NCI-H2171 treated with DMSO at 0.1 percent for 48 hours (cell line): ENCODE measurements at places on chromosomes 11 and 22.

DNA sequence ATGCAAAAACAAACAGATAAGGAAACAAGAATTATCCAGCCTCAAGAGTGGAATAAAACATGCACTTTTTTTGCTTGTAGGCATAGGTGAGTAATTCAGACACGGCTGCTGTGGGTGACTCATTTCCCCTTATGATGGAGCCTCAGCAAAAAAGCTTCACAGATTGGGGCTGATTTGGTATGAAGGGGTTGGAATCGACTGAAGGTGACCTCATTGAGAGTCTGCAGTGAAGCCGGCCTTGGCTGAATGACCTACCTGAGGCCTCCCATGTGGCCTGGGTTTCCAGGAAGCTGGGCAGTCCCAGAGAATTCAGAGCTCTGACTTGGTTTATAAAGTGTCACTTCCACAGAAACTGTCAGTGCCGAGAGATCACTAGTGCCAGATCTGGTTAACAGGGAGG, 34.2 kb upstream of the VPREB1 start:
- no peak for DNase-seq

DNA sequence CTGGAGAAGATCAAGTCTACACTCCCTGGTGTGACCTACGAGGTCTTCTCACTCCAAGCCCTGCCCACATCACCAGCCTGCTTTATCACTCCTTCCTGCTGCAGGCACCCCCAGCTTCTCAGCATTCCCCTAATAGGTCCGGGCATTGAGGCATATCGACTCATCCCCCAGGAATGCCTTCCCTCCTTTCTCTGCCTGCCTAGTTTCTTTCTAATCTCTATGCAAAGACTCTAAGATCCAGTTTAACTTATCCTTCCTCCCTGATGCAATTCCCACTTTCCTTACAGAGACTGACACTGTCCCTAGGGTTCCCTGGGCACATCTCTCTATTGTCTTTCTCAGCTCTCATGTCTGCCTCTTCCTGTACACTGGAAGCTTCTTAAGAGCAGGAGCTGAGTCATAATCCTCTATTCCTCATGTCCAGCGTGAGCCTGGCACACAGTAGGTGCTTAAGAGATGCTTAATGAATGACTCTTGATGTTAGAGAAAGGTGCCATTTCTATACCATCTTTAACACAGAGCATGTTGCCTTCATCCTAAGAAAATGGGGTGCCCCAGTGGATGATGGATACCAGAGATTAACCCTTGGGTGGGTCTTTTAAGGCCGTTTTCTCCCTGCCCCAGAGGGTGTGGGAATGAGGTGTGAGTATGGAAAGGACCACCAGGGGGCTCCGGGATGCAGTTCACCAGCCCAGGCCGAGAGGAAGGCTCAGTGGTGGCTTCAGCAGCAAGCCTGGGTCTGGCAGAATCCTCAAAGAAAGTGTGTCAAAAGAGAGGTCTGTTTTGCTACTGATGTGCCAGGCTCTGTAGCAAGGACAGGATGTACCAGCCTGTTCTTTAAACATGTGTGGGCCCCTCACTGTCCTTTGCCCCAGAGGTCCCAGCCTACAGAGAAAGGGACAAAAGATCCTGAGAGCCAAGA, 34.7 kb downstream of the PARVA start:
- DNase-seq = peak; percentile 18

DNA sequence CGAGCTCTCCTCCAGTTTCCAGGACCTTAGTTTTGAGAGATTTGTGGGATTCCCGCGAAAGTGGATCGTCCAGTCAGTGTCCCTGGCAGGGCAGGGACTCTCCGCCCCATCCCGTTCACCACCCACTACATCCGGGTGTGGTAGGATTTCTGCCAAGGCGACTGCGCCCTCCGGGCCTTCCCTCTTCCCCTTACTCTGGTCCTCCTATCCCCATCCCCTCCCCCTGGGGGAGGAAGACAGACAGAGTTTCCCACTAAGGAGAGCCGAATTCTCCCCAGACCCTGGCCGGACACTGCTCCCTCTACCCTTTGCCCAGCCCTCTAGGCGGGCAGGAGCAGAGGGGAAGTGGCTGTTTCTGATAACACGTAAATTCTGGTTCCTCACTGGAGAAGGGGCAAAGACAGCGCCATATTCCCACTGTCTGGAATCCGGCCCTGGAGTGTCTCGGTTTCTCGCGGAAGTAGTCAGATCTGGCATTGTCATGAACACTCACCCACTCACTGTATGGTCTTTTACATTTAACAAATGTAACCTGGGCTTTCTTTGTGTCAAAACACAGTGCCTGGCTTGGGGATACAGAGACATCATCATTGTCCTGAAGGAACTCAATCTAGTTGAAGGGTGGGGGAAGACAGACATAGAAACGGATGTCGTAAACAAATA, 1.1 kb upstream of the NECTIN1 start:
- no peak for DNase-seq

DNA sequence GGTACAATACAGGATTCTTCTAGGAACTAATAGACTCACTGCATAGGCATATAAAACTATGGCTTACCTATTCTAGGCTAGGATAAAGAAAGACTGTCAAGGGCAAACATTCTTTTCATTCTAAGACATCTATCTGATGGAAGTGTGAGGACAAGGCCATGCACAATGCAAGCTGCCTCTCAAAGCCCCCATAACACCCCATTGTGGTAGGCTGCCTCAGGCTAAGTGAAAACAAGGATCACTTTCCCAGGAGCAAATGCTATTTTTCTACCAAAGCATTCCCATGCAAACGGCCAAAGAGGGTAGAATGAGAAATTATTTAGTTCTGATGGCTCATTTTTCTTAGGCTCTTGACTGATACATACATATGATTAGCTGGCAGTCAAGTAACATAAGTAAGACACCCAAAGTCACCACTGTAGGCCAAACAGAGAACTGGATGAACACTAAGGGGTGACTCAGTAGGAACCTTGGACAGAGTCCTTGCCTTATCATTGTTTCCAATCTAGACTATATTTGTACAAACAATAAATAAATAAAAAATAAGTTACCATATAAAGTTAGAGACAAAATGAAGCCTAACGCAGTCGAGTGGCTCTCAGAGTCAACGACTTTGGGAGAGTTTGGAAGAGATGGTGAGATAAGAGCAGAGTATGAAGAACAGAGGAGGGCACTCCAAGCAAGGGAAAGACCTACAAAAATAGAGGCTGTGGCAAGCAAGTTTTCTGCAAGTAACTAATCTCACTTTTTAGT, 303.6 kb downstream of the SBF2 start:
- no peak for DNase-seq

DNA sequence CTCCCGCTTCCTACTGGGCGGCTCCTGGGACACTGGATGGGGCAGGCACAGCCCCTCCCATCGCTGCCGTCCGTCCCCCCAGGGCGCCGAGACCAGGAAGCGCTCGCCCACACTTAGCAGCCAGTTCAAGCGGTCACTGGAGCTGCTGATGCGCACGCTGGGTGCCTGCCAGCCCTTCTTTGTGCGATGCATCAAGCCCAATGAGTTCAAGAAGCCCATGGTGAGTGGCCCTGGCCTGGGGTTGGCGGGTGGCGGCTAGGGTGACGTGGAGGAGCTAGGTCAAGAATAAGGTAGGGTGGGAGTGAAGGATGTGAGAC, 44.6 kb downstream of the MYO7A start:
- DNase-seq = no peak

- DNase-seq = no peak
These were observed 19.9 kb upstream of the ARAP1 start for GRCh38 chr11:72772059-72772458.

DNA sequence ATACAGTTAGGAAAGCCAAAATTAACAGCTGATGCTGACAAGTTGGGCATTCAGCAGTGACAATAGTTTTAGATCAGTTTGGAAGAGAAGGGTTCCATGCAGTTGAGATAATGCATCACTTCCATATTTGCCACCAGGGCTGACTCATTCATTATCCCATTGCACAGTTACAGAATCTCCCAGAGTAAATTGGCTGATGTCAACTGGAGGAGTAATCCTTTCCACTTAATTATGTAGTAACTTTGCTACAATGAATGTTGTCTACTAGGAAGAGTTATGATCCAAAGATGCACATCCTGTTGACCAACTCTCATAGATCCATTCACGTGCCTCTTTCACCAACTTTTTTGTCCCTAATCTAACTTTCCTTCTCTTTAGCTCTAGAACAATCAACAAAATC, 123.3 kb upstream of the LUZP2 start:
- DNase-seq = no peak

- DNase-seq = peak; percentile 35
These were observed 74.2 kb downstream of the ALX4 start for GRCh38 chr11:44235765-44236201.

GRCh38 chr11:63837027-63837688, 1.8 kb upstream of the MARK2 start:
- peak; percentile 84 for DNase-seq
